Ascending aorta (tissue), 2 donors: ENCODE measurements at places on chromosomes 5 and 9. TPM values are rescaled to one million over a fixed set of nuclear protein-coding genes. Genes with fewer than 3 reads are reported as not detected.
A peak's percentile ranks its signal among the peaks of the same experiment; 100 is the strongest.

- H3K4me3 ChIP-seq: no peak overlapping the region
- no peaks in the 10 kb centered on the region for H3K36me3 ChIP-seq
- H3K27ac ChIP-seq: no peak overlapping the region
- DNase-seq: no peak
- H3K4me1 ChIP-seq: no peaks in the 10 kb centered on the region
These were observed 29.5 kb upstream of the PTPDC1 start for GRCh38 chr9:94054716-94055115.

DNA sequence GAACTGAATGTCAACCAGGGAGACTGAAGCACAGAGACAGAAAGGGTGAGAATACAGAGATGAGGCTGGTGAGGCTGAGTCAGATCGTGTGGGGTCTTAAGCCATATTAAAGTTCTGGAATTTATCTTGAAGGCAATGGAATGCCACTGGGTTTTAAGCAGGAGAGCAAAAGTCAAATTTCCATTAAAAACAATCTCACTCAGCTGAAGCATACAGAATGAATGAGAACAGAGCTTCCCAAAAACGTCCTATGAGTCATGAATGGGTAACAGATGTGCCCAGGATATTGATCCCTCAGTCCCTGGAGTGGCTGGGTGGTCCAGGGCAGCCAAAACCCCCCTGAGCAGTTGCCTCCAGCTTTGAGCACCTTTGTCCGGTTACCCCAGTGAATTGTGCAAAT lies 44.9 kb downstream of the PFDN1 start:
- H3K4me1 ChIP-seq: no peaks in the 10 kb centered on the region
- H3K27ac ChIP-seq: no peak overlapping the region
- H3K27me3 ChIP-seq: no peaks in the 10 kb centered on the region
- no peak overlapping the region for H3K4me3 ChIP-seq
- no peak for DNase-seq

GRCh38 chr9:123749580-123750202 lies 180.2 kb downstream of the DENND1A start:
- H3K4me3 ChIP-seq: no peak overlapping the region
- DNase-seq: no peak
- H3K4me1 ChIP-seq: no peaks in the 10 kb centered on the region
- H3K27me3 ChIP-seq: no peaks in the 10 kb centered on the region

DNA sequence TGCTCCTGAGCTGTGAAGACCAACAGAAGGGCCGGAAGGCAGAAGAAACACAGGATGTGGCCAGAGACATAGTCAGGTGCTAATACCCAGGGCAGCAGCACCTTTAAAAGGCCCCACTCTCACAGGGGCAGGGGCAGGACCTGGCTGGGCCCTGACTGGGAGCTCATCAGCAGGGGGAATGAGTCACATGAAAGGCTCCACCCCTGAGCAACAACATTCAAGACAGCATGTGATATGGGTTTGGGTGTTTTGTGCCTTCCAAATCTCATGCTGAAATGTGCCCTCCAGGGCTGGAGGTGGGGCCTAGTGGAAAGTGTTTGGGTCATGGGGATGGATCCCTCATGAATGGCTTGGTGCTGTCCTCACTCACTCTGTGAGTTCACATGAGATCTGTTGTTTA lies 181.7 kb downstream of the ERCC6L2 start:
- DNase-seq: no peak
- H3K27ac ChIP-seq: no peak overlapping the region
- H3K27me3 ChIP-seq: no peaks in the 10 kb centered on the region
- H3K4me1 ChIP-seq: no peaks in the 10 kb centered on the region

DNA sequence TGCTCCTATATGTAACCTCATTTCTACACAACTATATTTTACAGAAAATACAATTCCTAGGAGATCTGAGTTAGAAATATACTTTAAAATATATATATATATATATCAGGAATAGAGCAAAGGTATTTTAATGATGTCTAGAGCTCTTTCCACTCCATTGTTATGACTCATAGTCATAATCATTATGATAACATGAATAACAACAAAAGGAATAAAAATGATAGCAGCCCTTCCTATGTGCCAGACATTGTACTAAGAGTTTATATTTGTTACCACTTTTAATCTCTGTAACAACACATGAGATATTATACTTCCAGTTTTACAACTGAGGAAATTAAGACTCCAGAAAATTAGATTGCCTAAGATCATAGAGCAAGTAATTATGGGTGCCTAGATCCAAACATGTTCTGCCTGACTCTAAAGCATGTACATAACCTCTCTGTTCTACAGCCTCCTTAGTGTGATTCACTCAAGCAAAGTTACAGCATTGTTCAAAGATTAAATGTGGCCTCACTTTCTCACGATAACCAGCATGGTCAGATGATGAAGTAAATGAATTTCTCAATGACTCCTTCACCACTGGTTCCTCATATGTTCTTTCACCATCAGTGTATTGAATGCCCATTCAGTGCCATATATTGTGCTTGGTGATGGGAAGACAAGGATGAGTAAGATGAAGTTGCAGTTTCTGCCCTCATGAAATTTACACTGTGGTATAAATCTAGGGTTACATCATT lies 452.1 kb downstream of the EFNA5 start:
- peak overlapping the region; percentile 76 for H3K27ac ChIP-seq
- H3K36me3 ChIP-seq: no peaks in the 10 kb centered on the region
- no peaks in the 10 kb centered on the region for H3K27me3 ChIP-seq
- H3K4me1 ChIP-seq: no peaks in the 10 kb centered on the region

DNA sequence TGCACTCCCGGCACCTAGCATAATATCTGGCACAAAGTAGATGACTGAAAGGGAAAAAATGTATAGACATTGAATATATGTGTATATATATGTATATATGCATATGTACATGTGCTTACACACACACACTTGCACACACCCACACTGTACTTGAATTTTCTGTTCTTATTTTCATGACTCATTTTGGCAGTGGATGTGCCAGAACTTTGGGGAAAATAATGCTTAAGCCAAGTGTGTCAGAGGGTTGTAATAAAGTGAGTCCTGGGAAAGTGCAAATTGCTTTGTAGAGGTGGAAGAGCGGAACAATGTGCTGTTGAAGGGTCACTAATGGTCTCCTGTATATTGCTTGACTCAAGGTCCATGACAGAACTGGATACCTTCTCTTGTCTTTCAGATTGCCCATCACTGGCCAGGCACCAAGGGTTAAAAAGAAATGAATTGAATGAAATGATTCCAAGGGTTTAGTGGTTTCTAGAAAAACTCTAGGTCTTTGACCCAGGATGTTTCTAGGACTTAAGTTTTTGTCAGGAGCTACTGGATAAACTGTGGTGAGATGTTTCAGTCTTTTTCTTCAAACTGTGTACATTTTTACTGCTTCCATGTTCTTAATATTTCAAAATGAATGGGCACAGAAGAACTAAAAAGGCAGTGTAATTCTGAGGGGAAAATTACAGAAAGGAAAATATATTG lies 129.9 kb upstream of the MOCS2 start:
- no peak for DNase-seq
- H3K27ac ChIP-seq: no peak overlapping the region
- no peaks in the 10 kb centered on the region for H3K27me3 ChIP-seq
- H3K4me1 ChIP-seq: no peaks in the 10 kb centered on the region

The APBA1 gene
- total RNA-seq: 8.7 TPM

The ZDHHC11 gene
- not detected for total RNA-seq

The SMIM23 gene
- total RNA-seq: not detected

DNA sequence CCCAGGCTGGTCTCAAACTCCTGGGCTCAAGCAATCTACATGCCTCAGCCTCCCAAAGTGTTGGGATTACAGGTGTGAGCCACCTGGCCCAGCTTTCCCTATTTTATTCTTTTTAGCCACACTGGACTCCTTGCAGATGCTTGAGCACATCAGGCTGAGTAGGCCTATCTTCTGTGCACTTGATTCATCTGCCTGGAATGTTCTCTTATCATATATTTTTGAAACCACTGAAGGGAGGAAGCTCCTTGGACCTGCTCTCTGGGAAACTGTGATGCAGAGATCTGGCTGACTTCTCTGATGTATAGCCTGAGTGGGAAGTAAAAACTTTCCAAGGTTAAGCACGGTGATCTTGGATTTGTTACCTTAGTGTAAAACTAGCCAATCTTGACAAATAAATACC lies 6.5 kb upstream of the MAT2B start:
- no peaks in the 10 kb centered on the region for H3K27me3 ChIP-seq
- DNase-seq: no peak
- no peak overlapping the region for H3K27ac ChIP-seq
- peaks cover 3% of the 10 kb centered on the region for H3K4me1 ChIP-seq

- no peaks in the 10 kb centered on the region for H3K27me3 ChIP-seq
- no peaks in the 10 kb centered on the region for H3K36me3 ChIP-seq
- H3K27ac ChIP-seq: no peak overlapping the region
- no peak overlapping the region for H3K4me3 ChIP-seq
These were observed 19.2 kb upstream of the F2RL1 start for GRCh38 chr5:76799588-76799987.
